Right lung (tissue), 10 donors: ENCODE measurements at places on chromosomes 6 and 20. TPM values are rescaled to one million over a fixed set of nuclear protein-coding genes. Genes with fewer than 3 reads are reported as not detected.

GRCh38 chr6:81451787-81452186 is 300.7 kb downstream of the TENT5A start:
- DNase-seq, result no peak

DNA sequence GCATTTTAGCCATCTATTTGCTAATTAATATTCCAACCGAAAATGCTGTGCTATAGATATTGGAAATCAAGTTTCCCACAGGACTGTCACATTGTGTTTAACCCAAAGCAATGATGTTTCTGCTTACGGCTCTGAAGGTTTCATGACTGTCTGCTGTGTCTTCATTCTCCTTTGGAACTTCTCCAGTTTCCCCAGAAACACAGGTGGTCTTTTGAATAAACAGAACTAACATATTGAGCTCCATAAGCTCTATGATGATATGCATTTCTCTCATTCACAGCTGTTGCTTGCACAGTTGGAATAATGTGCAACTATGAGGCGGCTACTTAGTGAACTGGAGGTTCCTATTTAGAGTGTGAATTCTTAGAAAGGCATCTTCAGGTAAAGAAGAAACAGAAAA is 266.0 kb upstream of the ID4 start:
- no peak for DNase-seq

DNA sequence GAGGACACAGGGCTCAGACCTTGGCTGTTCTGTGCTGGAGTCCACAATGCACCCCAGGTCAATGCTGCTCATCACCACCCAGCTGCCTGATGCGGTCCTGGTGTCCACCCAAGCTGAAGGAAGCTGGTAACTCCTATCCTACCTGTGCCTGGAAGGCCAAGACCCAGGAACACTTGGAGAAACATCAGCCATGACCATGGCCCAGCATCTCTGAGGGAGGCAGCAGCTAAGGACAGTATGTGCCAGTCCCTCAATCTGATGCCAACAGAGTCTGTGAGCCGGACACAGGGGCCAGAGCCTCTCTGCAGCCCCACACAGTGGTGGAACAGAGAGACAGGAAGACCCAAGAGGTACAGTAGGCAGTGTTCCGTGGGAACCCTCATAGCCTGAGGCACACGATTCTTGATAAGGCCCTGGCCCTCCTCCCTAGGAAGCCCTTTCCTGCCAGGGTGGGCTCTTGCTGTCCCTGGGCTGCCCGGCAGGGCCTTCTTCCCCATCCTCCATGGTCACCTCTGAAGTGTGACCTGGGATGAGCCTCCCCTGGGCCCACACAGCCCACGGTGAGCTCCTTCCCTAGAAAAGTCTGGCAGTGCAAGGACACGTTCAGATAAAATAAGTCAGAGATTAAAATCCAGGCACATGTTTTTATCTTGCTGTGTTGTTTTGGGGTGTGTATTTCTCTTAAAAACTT is 170.7 kb downstream of the THBS2 start:
- DNase-seq, result no peak

DNA sequence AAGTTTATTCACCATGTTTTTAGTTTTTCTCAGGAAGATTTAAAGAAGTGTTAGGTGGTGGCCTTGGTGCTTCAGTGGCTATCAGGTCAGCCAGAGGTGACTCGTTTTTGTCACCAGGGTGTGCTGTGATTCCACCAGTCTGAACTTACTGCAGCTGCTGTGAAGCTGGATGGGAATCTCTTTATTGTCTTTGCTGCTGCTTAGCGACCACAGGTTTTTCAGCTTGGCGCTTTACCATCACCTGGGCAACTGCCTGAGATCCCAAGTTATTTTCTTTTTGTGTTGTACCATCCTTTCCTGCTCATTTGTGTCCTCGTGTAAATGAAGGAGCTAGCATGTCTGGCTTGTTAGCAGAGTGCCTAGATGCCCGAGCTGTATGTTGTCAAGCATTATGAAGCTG is 146.9 kb downstream of the MACROD2 start:
- peak; percentile 26 for DNase-seq

DNA sequence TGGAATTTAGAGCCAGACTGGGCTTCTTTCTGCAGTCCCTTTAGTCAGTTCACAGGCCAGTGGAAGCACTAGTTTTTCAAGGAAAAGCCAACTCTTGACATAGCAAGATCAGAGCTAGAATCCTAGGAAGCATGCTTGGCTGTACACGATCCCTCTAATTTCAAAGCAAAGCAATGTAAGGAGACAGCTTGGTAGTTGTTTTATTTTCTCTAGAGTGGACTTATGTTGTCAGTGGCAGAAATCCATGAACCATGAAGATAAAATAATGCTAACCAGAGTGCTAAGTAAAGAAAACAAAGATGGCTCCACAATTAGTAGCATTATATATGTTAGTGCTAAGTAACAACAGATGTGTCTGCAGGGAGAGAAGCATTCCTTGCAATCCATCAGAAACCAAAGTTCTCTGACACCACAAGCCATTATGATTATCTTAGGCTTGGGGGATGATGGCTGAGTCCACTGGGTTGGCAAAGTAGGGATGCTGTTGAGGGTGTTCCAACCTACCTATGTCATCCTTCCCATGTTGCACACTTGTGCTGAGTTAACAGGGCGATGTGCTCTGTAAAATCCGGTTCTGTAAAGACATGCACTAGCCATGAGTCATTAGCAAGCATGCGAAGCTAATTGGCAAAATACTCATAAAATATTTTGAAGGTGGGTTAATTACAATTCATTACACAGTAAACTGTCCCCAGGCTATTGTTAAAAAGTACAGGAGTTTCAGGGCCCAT is 115.2 kb downstream of the BMP2 start:
- DNase-seq, result no peak

- no peak for DNase-seq
Observed at GRCh38 chr6:137471986-137472385, 22.2 kb downstream of the OLIG3 start.

DNA sequence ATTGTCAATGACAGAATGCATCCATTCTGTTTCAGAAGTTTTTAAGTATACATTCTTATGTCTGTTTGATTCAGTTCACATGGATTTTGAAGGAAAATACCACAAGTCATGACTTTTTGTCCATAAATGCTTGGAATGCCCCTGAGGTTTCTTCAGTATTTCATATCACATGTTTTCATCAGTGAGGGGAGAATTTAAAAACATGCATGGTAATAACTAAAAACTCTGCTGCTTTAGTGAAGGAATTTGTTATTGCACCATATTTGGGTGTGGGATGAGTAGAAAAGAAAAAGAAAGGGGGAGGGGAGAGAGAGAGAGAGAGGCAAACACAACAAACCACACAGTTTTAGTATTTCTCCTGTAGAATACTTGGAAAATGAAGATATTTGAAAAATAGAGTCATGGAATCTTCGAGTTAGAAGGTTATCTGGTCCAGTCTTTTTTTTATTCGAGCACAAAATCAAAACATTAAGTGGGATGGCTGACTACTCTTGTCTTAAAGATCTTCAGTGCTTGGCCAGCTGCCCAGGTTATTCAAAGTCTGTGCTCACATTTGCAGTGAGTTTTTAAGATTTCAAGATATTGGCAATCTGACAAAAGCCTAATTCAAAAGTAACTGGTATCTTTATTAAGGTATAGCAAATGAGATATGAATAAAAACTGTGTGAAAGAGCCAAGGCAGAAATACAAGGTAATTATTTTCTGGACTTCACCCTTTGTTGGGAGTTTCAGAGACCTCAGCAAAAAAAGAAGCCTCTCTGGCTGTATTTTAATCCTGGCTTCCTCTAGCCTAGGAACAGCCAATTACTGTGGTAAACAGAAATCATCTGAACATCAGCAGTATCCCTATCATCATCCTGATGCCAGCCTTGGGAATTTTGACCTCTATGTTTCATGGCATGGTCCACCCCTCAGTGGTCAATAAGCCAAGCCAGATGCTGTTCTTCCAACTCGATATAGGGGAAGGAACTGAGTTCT is 687.9 kb upstream of the CITED2 start:
- DNase-seq, result peak; percentile 67

DNA sequence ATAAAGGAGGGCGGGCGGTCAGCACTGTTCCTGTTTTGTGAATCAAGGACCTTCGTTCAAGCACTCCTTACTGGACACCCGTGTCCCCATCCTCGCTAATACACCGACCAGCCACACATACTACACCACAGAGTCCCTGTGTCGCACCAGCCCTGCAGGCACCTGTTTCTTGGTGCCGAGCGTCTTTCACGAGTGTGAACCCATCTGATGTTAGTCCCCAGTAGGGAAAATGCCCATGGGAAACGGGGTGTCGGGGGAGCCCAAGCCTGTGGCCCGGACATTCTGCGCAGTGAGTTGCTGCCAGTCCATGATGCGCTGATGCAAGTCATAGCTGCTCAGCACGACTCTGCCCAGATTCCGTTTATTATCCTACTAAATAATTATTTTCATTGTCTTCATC is 74.7 kb downstream of the TTLL2 start:
- DNase-seq, result no peak

GRCh38 chr6:134105940-134106339 is 53.5 kb upstream of the SLC2A12 start:
- no peak for DNase-seq

- peak; percentile 54 for DNase-seq
Observed at GRCh38 chr6:47414423-47415167, 63.0 kb upstream of the CD2AP start.

- no peak for DNase-seq
Observed at GRCh38 chr20:20358801-20359200, 9.1 kb upstream of the INSM1 start.

GRCh38 chr6:154277629-154278017 is 79.0 kb downstream of the IPCEF1 start:
- DNase-seq, result no peak

DNA sequence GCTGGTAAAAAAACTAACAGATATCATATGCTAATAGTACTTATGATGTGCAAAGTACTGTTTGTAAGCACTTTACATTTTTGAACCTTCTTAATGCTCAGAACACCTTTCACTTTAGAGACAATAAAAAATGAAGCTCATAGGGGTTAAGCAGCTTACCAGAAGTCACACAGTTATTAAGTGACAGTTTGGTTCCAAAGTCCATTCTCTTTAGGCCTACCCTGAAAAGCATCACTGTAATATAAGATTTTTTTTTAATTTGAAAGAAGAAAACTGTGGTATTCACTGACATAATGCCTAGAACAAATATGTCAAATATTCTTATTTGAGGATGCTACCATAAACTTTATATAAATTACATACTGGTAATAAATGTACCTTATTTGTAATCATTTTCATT is 127.6 kb upstream of the RUNX2 start:
- no peak for DNase-seq

- DNase-seq, result no peak
Observed at GRCh38 chr20:46809706-46810360, 84.8 kb upstream of the EYA2 start.

DNA sequence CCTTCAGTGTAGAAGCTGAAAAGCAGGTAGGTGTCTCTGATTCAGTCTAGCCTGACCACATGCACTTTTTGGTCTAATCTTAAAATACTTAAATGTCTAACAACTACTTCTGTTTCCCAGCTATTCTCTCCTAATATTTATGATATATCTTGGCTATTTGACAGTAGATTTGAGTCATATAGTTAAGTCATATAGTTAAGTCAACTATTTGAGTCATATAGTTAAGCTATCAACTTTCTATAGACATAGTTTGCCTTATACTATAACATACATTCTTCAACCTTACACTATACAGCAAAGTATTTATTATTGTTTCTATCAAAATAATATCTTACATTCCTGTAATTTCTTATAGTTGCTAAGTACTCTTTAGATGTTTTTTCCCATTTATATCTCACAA is 110.9 kb downstream of the GMDS start:
- DNase-seq, result no peak

The ZKSCAN8 gene
- polyA plus RNA-seq, result 28.2 TPM

The MYMX gene
- polyA plus RNA-seq, result 0.70 TPM

The HLA-DQB2 gene
- polyA plus RNA-seq, result 1.1 TPM

The CTAGE9 gene
- not detected for polyA plus RNA-seq

The OR2H2 gene
- not detected for polyA plus RNA-seq
